GM23338 (cell line): ENCODE measurements at places on chromosomes 16 and 17. TPM values are rescaled to one million over a fixed set of nuclear protein-coding genes. Genes with fewer than 3 reads are reported as not detected.

The CACNG1 gene
- not detected in 2 replicates for total RNA-seq

DNA sequence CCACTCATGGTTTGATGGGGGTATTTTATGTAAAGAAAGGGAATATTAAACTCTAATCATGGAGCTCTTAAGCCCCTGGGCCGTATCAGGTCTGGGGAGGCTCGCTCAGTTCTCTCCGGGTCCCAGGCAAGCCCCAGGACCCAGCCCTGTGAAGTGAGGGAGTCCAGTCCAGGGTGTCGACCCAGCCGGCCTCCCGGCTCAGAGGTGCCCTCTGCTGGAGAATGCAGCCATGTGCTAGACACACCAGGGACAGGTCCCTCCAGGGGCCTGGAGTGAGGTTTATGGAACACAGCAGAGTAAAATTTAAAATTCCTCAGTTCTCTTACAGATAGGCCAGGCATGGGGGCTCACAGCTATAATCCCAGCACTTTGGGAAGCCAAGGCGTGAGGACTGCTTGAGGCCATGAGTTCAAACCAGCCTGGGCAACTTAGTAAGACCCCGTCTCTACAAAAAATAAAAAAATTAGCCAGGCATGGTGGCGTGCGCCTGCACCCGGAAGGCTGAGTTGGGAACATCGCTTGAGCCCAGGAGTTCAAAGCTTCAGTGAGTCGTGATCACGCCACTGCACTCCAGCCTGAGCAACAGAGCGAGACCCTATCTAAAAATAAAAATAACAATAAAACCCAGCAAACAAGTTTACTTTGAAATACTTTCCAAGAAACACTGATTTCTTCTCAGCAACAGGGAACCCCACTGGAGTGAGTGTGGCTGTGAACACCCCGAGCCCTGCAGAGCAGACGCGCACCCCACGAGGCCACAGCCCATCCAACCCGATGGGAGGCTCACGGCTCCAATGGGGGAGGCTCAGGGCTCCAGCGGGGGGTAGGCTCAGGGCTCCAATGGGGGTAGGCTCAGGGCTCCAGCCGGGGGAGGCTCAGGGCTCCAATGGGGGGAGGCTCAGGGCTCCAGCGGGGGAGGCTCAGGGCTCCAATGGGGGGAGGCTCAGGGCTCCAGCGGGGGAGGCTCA, 72.2 kb downstream of the ZNF778 start:
- H3K4me1 ChIP-seq: peaks cover 40% of the 10 kb centered on the region
- no peaks in the 10 kb centered on the region for H3K27me3 ChIP-seq
- H3K36me3 ChIP-seq: peaks cover 32% of the 10 kb centered on the region

The PPY gene
- total RNA-seq: not detected in 2 replicates

DNA sequence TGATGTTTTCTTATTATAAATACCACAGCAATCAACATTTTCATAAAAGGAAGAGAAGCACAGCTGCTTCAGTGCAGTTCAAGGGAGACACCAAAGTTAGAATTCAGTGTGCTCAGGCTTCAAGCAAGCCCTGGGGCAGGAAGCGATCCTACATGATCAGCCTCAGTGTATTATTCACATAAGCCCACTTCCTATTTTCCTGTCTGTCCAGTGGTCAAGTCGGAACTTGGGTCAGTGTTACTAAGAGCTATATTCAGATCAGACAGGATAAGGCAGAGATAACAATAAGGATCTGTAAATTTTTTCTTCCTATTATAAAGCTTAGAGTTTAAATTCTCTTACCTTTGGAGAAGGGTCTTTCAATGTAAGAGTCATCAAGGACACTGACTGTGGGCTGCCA, 12.9 kb downstream of the HEATR6 start:
- no peak overlapping the region for H3K4me3 ChIP-seq
- no peaks in the 10 kb centered on the region for H3K4me1 ChIP-seq
- no peak overlapping the region for H3K27ac ChIP-seq
- H3K27me3 ChIP-seq: no peaks in the 10 kb centered on the region

The SSTR5 gene
- total RNA-seq: 1.0 TPM in 1 of 2 replicates, not detected in the other

The SNX20 gene
- not detected in 2 replicates for total RNA-seq

The NUPR1 gene
- 0.03 TPM in 1 of 2 replicates, not detected in the other for total RNA-seq

- DNase-seq: no peak
- H3K27me3 ChIP-seq: no peaks in the 10 kb centered on the region
- H3K4me1 ChIP-seq: no peaks in the 10 kb centered on the region
Observed at GRCh38 chr17:78522031-78522809, 55.0 kb downstream of the DNAH17 start.

DNA sequence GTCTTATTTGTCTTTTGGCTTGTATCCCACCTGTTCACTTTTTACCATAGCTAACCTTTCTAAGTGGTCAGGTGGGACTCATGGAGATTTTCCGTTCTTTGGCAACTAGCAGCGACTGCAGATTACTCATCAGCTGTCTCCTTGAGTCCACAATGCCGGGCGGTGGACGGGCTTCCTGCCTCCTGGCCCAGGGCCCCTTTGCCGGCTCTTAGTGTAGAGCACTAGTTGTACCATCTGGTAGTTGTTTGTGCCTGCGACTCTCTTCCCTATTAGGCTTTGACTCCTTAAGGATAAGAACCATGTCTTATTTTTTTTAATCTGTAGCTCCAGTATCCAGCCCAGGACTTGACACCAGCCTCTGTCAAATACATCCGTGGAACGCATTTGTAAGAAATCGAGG, 399.9 kb downstream of the WWOX start:
- no peak overlapping the region for H3K27ac ChIP-seq
- no peak for DNase-seq
- H3K27me3 ChIP-seq: no peaks in the 10 kb centered on the region
- H3K36me3 ChIP-seq: no peaks in the 10 kb centered on the region
- H3K4me1 ChIP-seq: no peaks in the 10 kb centered on the region
- H3K4me3 ChIP-seq: no peak overlapping the region

DNA sequence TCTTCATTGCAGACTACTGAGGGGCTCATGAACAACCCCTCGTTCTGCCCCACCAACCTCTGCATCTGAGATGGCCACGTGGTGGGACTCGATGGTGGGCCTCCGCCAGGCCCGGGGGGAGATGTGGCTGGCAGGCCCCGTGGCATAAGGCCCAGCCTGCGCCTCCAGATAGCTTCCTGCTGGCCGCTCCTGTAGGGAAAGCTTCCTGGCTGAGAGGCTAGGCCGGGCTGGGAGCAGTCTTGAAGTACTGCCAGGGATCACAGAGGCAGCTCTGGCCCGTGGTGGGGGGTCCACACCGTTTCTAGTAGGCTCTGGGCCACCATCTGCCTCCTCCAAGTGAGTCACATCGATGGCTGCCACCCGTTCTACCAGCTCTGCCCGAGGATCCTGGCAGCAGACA, 7.6 kb downstream of the CAMKK1 start:
- 0 out of 2 replicates have a peak, but pooled peaks cover 3% of the 10 kb centered on the region for H3K36me3 ChIP-seq
- no peak overlapping the region for H3K4me3 ChIP-seq
- H3K27me3 ChIP-seq: no peaks in the 10 kb centered on the region
- H3K4me1 ChIP-seq: peaks cover 8% of the 10 kb centered on the region

The TVP23B gene
- total RNA-seq: 27.4 and 40.5 TPM in 2 replicates

The OVCA2 gene
- total RNA-seq: 21.3 and 24.8 TPM in 2 replicates

DNA sequence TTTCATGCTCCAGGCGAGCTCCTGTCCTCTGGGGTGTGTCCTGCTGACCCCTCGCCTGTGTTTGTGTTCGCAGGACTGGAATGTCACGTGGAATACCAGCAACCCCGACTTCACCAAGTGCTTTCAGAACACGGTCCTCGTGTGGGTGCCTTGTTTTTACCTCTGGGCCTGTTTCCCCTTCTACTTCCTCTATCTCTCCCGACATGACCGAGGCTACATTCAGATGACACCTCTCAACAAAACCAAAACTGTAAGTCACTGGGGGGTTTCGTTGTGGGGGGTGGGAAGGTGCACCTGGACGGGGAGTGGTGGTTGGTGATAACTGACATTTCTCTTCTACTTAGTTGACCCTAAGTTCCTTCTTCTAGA, 58.3 kb downstream of the ABCC1 start:
- no peaks in the 10 kb centered on the region for H3K4me1 ChIP-seq
- H3K4me3 ChIP-seq: no peak overlapping the region
- no peak overlapping the region for H3K27ac ChIP-seq
- peaks cover 5% of the 10 kb centered on the region; the same call in 1 of the 2 replicates for H3K36me3 ChIP-seq
- no peak for DNase-seq
- H3K27me3 ChIP-seq: no peaks in the 10 kb centered on the region

- H3K4me3 ChIP-seq: peak overlapping the region; percentile 93
- H3K27ac ChIP-seq: peak overlapping the region; percentile 23; the same call in 1 of the 2 replicates
- peaks cover 50% of the 10 kb centered on the region for H3K4me1 ChIP-seq
- DNase-seq: peak; percentile 83
- 0 out of 2 replicates have a peak, but pooled peaks cover 2% of the 10 kb centered on the region for H3K27me3 ChIP-seq
Observed at GRCh38 chr16:10946308-10946707, 1.9 kb downstream of the CLEC16A start.

The C16orf96 gene
- 1.2 and 2.2 TPM in 2 replicates for total RNA-seq

DNA sequence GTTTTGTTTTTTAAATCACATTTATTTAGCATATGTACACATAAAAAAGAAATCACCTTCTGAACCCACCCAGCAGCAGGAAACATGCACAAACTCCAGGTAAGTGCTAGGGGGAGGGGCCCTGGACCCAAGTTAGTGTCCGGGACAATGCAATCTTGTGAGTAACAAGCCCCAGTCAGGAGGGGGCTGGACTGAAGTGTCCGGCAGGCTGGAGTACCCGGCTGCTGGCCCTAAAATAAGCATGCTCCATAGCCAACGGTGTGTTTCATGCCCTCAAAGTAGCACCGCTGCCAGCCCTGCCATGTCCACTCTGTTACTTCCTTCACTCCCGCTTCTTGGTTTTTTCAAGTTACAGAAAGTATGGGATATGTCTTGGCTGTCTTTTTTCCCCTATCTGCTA, 102.1 kb downstream of the SPAG9 start:
- H3K4me3 ChIP-seq: no peak overlapping the region
- no peak overlapping the region for H3K27ac ChIP-seq
- H3K27me3 ChIP-seq: no peaks in the 10 kb centered on the region
- H3K4me1 ChIP-seq: peaks cover 7% of the 10 kb centered on the region; the same call in 1 of the 2 replicates
- peaks cover 10% of the 10 kb centered on the region for H3K36me3 ChIP-seq
- DNase-seq: no peak

The NPIPB13 gene
- 2.2 and 7.6 TPM in 2 replicates for total RNA-seq

DNA sequence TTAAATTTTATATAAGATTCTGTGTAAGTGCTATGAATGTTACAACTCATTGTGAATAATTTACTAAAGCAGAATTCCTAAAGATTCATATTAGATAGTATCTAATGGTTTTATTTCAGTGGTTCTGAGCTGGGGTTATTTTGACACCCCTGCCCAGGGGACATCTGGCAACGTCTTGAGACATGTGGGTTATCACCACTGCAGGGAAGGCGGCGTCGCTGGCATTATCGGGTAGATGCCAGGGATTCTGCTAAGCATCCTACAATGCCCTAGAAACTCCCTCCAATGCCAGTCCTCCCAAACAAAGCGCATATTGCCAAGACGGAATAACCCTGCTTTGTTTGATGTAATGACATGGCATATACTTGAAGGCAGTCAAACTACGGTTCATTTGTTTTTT, 372.3 kb upstream of the ZFHX3 start:
- no peak overlapping the region for H3K27ac ChIP-seq
- DNase-seq: no peak
- H3K36me3 ChIP-seq: no peaks in the 10 kb centered on the region
- H3K4me3 ChIP-seq: no peak overlapping the region
- no peaks in the 10 kb centered on the region for H3K27me3 ChIP-seq

GRCh38 chr17:57432507-57433277, 176.4 kb downstream of the MSI2 start:
- no peaks in the 10 kb centered on the region for H3K36me3 ChIP-seq
- H3K27me3 ChIP-seq: no peaks in the 10 kb centered on the region
- peak overlapping the region; percentile 55; the same call in 1 of the 2 replicates for H3K27ac ChIP-seq

The SCNN1G gene
- 1.1 and 1.2 TPM in 2 replicates for total RNA-seq

GRCh38 chr16:83878838-83879237, 20.1 kb upstream of the MLYCD start:
- peak; percentile 81 for DNase-seq
- H3K27me3 ChIP-seq: no peaks in the 10 kb centered on the region
- no peak overlapping the region for H3K27ac ChIP-seq
- no peaks in the 10 kb centered on the region for H3K36me3 ChIP-seq
- H3K4me3 ChIP-seq: no peak overlapping the region
- H3K4me1 ChIP-seq: no peaks in the 10 kb centered on the region

DNA sequence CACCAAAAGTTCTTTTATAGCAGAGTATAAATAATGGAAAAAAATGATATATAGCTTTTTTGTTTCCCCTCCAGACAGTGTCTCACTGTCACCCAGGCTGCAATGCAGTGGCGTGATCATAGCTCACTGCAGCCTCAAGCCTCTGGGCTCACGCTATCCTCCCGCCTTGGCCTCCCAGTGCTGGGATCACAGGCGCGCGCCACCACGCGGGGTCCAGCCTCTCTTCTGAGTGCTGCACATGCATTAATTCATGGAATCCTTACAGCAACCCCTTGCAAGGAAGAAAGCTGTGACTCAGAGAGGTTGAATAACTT, 18.0 kb upstream of the ZNF629 start:
- peaks cover 7% of the 10 kb centered on the region; the same call in 1 of the 2 replicates for H3K4me1 ChIP-seq
- H3K27me3 ChIP-seq: peaks cover 65% of the 10 kb centered on the region
- no peak for DNase-seq
- H3K4me3 ChIP-seq: peak overlapping the region; percentile 93
- H3K27ac ChIP-seq: no peak overlapping the region

DNA sequence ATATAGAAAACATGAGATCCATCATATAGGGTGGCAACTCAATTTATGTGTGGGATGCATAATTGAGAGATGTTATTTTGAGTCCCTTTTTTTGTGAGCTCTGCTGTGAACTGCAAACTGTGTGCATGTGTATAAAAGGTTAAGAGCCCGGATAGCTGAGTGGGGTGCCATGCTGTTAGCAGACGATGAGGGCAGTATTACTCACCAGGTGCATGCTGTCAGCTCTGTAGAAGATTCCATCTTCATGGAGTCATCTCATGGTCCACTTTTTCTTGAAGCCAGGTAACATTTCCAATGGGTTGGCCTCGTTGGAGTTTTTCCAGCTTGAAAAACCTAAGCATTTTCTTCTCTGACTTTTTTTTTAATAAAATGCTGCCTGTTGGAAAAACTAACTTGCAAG, 43.0 kb upstream of the RHBDL3 start:
- H3K27me3 ChIP-seq: no peaks in the 10 kb centered on the region
- H3K36me3 ChIP-seq: no peaks in the 10 kb centered on the region
- no peak overlapping the region for H3K4me3 ChIP-seq

The METTL16 gene
- total RNA-seq: 78.1 and 80.8 TPM in 2 replicates

- no peaks in the 10 kb centered on the region for H3K4me1 ChIP-seq
- no peaks in the 10 kb centered on the region for H3K27me3 ChIP-seq
- no peak overlapping the region for H3K4me3 ChIP-seq
- no peaks in the 10 kb centered on the region for H3K36me3 ChIP-seq
- no peak for DNase-seq
Observed at GRCh38 chr17:3921502-3922319, 5.4 kb upstream of the P2RX1 start.

- H3K36me3 ChIP-seq: no peaks in the 10 kb centered on the region
- DNase-seq: peak; percentile 41
- H3K4me1 ChIP-seq: peaks cover 12% of the 10 kb centered on the region; the same call in 1 of the 2 replicates
- no peak overlapping the region for H3K27ac ChIP-seq
Observed at GRCh38 chr16:23423496-23424049, 29.4 kb downstream of the COG7 start.

The GRAP gene
- total RNA-seq: 0.24 and 0.27 TPM in 2 replicates

DNA sequence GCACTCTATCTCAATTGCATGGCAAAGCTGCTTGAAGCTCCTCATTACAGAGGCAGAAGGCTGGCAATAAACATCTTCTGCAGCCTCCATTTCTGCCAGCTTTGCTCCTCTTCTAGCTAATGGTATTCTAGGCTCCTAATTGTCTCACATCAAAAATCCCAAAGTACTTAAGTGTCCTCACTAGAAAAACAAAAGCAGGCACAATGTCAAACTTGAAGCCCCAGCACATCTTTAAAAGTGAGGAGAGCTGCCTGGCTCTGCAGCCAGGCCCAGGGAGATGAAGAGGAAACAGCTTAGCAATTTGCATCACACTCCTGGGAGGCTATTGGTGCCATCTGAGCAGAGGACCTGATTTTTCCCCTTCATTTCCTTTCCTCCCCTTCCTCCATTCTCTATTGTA, 197.1 kb downstream of the KCNJ2 start:
- DNase-seq: peak; percentile 57
- peak overlapping the region; percentile 23; the same call in 1 of the 2 replicates for H3K27ac ChIP-seq
- H3K36me3 ChIP-seq: no peaks in the 10 kb centered on the region

The YBX2 gene
- 20.6 and 36.5 TPM in 2 replicates for total RNA-seq
